ENCODE measurements at places on chromosomes 3 and 15. TPM values are rescaled to one million over a fixed set of nuclear protein-coding genes. Genes with fewer than 3 reads are reported as not detected.

Gene MINDY2
- total RNA-seq = 39.2 TPM

Gene CMTM8
- 0.16 TPM for total RNA-seq

Gene ZIC4
- 4.5 TPM for total RNA-seq

Gene ASB14
- total RNA-seq = not detected

Gene GABRB3
- 0.85 TPM for total RNA-seq

Gene C2CD4A
- total RNA-seq = not detected

Gene COL7A1
- total RNA-seq = 57.8 TPM

Gene SNRPN
- total RNA-seq = 106 TPM

Gene CCDC13
- 0.16 TPM for total RNA-seq

Gene DNAJB11
- total RNA-seq = 31.6 TPM

Gene SERINC4
- total RNA-seq = 0.12 TPM

Gene CTXND1
- not detected for total RNA-seq

Gene NME9
- total RNA-seq = not detected

Gene SCN11A
- under 0.01 TPM for total RNA-seq

Gene ARNT2
- 30.0 TPM for total RNA-seq

Gene KCNMB2
- 2.1 TPM for total RNA-seq
